ENCODE measurements at places on chromosomes 1 and 21.

DNA sequence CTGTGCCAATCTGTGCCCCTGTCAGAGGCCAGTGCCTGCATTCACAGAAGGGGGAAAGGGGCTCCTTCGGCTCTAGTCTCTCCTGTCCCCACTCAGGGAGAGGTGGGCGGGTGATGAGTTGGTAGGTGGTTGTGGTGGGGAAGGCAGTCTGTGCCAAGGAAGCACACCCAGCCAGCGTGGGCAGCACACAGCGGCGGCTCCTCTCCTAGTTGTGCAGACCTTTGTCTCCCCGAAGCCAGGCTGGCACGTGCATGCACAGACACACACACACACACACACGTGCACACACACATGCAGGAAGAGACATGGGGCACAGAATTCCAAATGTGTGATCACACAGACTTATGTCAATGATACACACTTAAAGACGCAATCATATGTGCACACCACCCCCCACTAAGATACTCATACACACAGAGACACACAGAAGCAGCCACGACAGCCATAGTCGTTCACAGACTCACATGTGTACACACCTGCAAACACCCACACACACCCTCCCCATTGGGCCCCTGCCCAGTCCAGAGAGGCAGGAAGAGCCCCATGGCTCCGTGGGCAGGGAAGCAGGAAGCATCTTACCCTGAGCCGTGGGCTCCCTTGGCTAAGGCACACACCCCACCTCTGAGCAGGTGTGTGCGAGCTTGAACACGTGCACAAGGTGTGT lies 16.4 kb downstream of the RIMS3 start:
- no peak for DNase-seq

- DNase-seq: no peak
Measured at GRCh38 chr1:82564333-82564732, 763.6 kb downstream of the ADGRL2 start.

- DNase-seq: no peak
Measured at GRCh38 chr1:29508458-29509107, 272.3 kb downstream of the PTPRU start.

GRCh38 chr1:101069158-101069557 lies 43.6 kb upstream of the DPH5 start:
- peak; percentile 42 for DNase-seq

DNA sequence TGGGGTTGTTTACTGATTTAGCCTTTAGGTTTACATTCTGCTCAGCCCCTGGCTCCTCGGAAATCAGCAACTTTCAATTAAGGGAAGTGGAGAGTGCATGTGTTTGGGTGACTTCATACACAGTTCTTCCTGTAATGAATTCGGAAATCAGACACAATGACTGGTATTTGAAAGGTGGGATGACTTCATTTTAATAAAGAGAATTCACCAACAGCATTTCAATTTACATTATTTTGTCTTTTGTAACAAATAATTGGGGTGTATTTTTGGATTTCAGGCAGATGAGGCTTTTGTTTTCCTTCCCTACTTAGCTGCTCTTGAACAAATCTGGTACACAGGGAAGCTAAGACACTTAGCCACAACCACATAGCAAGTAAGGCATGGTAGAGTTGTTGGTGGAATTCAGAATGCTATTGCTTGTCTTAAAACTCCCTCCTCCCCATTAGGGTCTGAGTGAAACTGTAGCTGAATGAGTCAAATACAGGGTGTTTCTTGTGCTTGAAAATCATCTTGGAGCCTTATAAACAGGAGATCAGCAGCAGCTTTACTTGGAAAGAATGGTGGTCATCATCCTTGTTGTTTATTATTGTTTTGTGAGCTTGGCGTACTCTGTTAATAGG lies 917 bp downstream of the STX12 start:
- DNase-seq: no peak

DNA sequence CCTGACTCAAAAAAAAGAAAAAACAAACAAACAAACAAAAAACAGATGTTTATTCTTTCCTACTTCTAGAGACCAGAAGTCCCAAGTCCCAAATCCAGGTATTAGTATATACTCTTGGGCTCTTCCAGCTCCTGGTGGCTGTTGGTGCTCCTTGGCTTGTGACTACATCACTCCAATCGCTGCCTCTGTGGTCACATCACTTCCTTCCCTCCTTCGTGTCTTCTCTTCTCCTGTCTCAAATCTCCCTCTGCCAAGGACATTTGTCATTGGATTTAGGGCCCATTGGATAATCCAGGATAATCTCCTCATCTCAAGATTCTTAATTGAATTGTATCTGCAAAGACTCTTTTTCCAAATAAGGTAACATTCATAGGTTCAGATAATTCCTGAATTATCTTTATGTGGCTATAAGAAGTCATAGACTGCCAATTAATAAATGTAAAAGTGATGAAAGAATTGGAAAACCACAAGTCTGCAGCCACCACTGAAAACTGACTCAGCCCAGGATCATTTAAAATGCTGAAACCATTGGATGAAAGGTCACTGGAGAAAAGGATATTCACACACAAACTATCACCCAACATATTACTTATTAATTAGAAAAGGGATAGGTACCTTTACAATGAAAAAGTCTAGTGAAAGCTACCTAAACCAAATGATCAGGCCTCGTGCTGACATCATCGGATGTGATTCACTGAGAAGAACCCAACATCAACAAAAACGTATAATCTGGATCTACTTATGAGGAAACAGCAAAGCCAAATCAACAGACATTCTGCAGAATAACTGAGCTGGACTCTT lies 67.1 kb downstream of the ZNF281 start:
- no peak for DNase-seq

DNA sequence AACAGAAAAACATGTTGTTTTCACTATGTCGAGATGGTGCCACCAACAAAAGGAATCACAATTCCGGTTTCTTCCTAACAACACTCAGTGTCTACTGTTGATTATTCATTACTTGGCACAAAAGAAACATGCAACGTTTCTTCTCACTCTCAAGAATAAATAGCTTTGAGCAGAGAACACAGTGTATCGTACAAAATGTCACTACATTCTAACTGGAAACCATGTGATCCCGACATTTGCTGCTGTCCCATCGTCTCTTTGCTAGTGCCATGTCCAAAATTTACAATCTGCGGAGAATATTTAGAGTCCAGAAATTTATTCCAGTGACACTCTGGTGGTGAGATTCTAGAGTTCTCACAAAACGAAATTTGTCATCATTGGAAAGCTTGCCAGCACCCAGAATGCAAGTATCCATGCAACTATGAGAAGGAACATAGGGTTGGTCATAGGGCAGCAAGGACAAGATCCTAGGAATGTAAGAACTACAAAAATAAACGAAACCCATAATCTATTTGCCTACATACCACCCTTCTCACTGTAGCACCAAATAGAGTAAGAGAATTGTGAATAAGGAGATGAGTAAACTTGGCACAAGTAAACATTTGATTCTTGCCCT lies 505.1 kb downstream of the LTN1 start:
- DNase-seq: no peak

DNA sequence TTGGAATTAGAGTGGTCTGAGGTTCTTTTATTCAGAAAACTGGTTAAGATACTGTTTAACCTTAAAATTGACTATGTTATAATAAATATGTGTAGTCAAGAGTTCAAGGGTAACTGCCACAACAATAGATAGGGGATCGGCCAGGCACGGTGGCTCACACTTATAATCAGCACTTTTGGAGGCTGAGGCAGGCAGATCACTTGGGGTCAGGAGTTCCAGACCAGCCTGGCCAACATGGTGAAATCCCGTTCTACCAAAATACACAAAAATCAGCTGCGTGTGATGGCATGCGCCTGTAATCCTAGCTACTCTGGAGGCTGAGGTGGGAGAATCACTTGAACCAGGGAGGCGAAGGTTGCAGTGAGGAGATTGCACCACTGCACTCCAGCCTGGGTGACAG lies 39.5 kb downstream of the PDC start:
- DNase-seq: no peak

GRCh38 chr1:202164271-202165037 lies 4.1 kb upstream of the PTPN7 start:
- DNase-seq: no peak

DNA sequence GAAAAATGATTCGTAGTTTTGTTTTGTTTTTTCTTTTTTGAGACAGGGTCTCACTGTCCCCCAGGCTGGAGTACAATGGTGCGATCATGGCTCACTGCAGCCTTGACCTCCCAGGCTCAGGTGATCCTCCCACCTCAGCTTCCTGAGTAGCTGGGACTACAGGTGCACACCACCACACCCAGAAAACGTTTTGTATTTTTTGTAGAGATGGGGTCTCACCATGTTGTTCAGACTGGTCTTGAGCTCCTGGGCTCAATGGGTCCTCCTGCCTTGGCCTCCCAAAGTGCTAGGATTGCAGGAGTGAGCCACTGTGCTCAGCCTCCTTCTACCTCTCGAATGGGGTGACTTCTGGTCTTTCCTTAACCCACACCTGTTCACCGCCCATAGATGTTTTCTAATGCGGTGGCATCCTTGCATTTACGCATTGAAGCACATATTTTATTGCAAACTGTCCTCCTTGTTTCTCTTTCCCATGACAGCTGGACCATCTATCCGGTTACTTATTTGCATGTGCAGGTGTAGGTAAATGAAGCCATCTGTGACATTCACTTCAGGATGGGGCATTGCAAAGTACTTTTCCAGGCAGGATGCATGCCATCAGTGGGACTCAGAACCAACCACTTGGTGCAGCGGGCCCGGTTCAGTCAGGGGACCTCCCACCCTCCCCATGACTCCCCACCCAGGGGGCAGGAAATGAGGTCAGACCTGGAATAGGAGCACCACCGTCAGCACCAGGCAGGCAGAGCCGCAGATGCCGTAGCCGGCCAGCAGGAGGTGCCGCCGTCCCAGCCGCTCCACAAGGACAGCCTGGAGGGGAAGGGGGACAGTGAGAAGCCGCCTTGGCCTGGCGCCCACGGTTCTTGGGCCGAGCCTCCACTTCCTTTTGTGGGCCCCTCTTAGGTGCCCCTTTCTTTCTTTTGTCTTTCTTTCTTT lies 16.5 kb downstream of the SLC2A7 start:
- DNase-seq: no peak

GRCh38 chr1:29673669-29674626 lies 437.6 kb downstream of the PTPRU start:
- no peak for DNase-seq

DNA sequence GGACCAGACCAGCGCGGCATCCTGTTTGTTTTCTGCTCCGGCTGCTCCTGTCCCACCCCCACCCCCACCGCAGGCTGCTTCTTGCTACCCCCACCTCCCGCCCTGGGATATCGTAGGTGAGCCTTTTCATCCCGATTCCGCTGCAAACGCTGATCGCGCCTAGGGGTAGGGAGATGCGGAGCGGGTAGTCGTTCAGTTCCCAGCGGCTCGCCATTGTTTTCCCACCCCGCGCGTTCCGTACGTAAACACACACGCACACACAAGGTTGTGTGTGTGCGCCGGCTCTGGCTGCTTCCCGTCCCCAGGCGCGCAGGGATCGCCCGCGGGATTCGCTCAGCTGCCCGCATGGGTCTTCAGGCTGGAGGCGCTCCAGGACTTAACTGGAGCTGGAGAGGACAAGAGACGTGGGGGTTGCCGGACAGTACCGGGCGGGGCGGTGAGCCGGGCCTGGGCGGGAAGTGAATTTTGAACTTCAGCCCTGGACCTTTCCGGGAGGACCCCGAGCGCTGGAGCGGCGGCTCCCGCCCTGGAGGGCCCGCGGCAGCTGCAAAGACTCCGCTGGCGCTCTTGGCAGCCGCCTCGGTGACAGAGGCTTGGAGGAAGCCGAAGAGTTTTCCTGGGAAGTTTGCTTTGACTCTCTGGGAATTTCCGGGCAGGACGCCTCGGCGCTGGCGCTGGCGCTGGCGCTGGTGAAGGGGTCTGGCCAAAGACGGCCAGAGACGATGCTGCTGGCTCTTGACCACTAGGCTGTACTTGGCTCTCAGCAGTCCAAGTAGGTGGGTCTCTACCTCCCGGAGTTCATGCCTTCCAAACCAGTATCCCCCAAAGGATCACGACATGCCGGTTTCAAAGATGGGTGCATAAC lies 1.6 kb downstream of the SOX13 start:
- peak; percentile 46 for DNase-seq

DNA sequence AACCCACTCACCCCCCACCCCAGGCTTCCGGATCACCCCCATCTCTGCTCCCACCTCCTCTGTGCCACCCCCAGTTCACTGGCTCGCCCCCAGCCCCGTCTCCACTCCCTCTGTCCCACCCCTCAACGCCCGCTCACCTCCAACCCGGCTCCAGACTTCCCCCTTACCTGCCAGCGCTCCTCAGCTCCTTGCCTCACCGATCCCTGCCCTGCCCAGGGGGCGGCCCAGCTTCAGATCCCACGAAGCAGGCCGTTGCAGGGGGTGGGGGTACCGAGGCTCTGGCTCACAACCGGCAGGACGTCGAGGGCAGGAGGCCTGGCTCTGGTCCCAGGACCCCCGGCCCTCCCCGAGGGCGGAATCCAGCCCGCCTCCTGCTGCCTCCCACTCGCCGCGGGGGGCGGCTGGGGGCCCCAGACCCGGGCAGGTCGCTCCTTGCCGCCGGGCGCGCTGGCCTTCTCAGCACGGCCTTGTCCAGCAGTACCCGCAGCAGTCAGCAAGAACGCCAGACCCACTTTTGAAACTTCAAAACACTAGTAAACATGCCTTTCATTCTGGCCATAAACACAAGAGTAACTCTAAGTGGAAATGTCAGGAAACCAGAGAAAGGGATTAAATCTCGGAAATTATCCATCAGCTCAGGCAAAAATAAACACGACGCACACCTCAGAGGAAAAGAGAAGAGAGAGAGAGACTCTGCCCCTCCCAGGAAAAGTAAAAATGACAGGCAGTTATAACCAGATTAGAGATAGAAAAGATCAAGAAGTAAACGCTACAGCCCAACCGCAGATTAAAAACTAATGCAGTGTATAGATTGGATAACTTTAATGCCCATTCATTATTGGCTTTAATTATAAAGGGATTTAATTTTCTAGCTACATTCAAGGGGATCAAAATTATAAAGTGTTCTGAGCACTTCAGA lies 1.0 kb upstream of the FAM89A start:
- no peak for DNase-seq

- no peak for DNase-seq
Measured at GRCh38 chr1:34696981-34697380, 57.9 kb upstream of the GJB5 start.

DNA sequence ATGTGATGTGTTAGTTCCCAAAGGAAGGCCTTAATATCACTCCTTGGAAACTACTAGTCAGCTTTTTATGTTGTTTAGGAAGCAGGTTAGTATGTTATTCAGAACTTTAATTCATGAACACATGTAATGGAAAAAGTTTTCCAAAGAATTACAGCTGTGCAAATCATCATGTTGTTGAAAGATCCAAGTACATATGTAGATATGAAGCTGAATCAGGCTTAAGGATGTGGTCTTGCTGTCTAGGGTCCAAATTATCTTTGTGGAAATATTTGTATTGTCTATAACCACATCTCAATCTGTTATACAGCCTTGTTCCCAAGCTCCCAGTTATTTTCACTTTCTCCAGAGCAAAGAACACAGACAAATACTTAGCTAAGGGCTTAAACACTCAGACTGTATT lies 231.6 kb downstream of the TPR start:
- no peak for DNase-seq

GRCh38 chr1:203656796-203657747 lies 30.4 kb downstream of the ATP2B4 start:
- no peak for DNase-seq

DNA sequence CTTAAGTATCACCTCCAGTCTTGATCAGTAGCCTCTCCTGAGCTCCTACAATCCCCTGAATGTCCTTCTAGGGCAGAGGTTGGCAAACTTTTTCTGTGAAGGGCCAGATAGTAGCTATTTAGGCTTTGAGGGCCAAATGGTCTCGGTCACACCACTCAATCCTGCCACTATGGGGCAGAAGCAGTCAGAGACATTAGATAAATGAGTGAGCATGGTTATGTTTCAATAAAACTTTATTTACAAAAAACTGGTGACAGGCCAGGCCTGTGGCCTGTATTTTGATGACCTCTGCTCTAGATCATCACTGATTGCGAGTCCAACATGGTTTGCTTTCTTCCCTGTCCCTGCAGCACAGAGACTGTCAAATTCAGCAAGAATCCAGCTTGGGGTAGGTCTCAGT lies 36.3 kb downstream of the LRP8 start:
- no peak for DNase-seq

Data from hippocampal formation (tissue), 2 donors.